PC-3 (cell line): ENCODE measurements at places on chromosomes 2 and 18. TPM values are rescaled to one million over a fixed set of nuclear protein-coding genes. Genes with fewer than 3 reads are reported as not detected.

DNA sequence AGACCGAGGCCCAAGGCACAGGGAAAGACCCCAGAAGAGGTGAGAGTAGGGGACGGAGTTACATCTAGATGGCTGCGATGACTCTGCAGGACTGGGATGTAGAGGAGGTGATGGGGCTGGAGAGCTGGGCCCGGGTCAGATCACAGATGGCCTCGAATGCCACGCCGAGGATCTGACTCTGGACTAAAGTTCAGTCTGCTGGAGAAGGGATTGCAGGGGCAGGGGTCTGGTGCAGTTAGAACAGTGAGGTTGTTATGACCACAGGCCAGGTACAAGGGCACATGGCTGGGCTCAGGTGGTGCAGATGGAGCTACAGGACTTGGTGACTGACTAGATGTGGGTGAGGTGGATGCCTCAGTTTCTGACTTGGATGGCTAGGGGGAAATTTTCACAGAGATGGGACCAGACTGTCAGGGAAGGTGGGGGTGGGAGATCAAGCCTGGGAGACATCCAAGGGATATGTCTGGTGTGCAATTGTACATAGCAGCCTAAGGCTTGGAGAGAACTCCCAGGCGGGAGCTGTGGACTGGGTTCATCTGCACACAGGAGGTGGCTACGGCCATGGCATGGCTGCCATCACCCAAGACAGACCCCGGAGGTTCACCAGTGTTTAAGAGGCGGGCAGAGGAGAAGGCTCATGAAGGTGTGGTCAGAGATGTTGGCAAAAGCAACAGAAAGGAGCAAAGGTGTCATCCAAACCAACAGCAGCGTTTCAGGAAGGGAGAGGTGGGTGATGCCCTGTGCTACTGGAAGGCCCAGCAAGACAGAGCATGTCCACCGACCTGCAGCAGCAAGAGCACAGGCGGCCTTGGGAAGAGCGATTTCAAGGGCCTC lies 66.9 kb downstream of the CIB4 start:
- peaks cover 52% of the 10 kb centered on the region for H3K27me3 ChIP-seq
- no peaks in the 10 kb centered on the region for H3K36me3 ChIP-seq
- DNase-seq: no peak
- no peak overlapping the region for H3K27ac ChIP-seq
- no peaks in the 10 kb centered on the region; the same call in 1 of the 2 replicates for H3K4me1 ChIP-seq
- no peak overlapping the region for H3K4me3 ChIP-seq

DNA sequence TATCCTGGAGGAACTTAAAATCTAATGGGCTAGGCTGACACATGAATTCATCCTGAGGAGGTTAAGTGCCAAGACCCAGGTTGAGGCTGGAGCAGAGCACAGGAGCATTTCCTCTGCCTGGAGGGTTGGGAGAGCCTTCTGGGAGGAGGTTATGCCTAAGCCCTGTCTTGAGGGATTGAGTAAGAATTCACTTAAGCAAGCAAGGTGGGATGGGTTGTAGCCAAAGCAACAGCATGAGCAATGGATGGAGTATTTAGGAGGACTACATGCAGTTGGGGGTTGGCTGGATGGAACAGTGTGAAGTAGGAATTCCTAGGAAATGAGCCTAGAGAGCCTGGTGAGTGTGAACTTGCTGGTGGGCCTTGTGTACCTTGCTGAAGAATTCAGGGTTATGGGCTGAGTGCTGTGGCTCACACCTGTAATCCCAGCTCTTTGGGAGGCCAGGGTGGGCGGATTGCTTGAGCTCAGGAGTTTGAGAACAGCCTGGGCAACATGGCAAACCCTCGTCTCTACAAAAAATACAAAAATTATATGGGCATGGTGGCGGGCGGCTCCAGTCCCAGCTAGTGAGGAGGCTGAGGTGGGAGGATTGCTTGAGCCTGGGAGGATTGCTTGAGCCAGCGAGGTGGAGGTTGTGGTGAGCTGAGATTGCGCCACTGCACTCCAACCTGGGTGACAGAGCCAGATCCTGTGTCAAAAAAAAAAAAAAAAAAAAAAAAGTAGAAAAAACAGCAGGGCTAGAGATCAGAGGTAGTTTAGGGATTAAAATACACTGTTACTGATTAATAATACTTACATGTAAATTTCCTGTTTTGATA lies 22.2 kb downstream of the TANC1 start:
- peak overlapping the region; percentile 78 for H3K27ac ChIP-seq
- peaks cover 74% of the 10 kb centered on the region for H3K4me1 ChIP-seq
- no peak overlapping the region for H3K4me3 ChIP-seq
- peak; percentile 96 for DNase-seq
- H3K36me3 ChIP-seq: no peaks in the 10 kb centered on the region

GRCh38 chr18:25464227-25464626 lies 112.3 kb upstream of the ZNF521 start:
- H3K27ac ChIP-seq: no peak overlapping the region
- peaks cover 53% of the 10 kb centered on the region for H3K27me3 ChIP-seq
- H3K4me1 ChIP-seq: no peaks in the 10 kb centered on the region

- no peak overlapping the region for H3K4me3 ChIP-seq
- H3K27me3 ChIP-seq: no peaks in the 10 kb centered on the region
- H3K27ac ChIP-seq: no peak overlapping the region
These were observed 43.5 kb downstream of the PSTPIP2 start for GRCh38 chr18:46028536-46028891.

DNA sequence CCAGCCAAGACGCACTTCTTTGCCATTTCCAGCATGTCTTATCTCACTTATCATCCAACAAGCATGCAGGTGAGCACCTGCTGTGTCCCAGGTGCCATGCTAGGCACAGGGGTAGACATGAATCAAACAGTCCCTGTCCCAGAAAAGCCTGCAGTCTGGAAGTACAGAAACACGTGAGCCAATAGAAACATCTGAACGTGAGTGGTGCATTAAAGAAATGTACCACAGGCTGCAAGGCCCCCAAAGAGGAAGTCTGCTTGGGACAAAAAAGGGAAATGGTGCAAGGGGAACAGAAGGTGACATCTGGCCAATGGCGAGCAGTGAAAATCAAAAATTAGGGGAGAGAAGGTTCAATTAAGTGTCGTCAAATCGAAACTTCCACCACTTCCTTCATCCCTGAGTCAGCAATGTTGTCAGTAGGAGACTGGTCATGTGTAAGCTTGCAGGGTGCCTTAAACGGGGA lies 17.6 kb upstream of the TMEM247 start:
- no peak overlapping the region for H3K27ac ChIP-seq
- H3K4me3 ChIP-seq: no peak overlapping the region
- H3K36me3 ChIP-seq: no peaks in the 10 kb centered on the region
- no peak for DNase-seq
- H3K27me3 ChIP-seq: no peaks in the 10 kb centered on the region

- no peaks in the 10 kb centered on the region for H3K36me3 ChIP-seq
- H3K27me3 ChIP-seq: peaks cover 6% of the 10 kb centered on the region; the same call in 1 of the 2 replicates
- H3K4me3 ChIP-seq: no peak overlapping the region
- DNase-seq: peak; percentile 6
- no peaks in the 10 kb centered on the region for H3K4me1 ChIP-seq
These were observed 862.3 kb upstream of the POU3F3 start for GRCh38 chr2:103991591-103991990.

GRCh38 chr2:31081492-31081891 lies 56.7 kb downstream of the GALNT14 start:
- H3K4me3 ChIP-seq: no peak overlapping the region
- no peaks in the 10 kb centered on the region for H3K27me3 ChIP-seq
- H3K4me1 ChIP-seq: peaks cover 27% of the 10 kb centered on the region
- H3K36me3 ChIP-seq: no peaks in the 10 kb centered on the region
- peak overlapping the region; percentile 19; the same call in 1 of the 2 replicates for H3K27ac ChIP-seq

DNA sequence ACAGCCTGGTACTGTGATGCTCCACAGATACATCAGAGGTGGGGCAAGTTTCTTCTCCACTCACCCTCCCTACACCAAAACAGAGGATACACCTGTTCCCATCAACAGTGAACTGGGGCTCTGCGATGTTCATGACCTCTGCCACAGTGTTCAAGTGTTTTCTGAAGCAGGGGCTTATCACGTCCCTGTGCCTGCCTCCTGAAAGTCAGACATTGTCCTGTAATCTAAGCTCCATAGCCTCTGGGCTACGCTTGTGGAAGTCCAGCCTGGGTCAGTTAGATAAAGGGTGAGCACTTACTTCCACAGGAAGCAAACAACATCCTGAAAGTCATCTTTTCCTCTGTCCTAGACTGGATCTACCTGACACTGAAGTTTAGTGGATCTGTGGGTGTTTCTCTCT lies 20.2 kb upstream of the MRO start:
- H3K4me3 ChIP-seq: no peak overlapping the region
- peaks cover 19% of the 10 kb centered on the region for H3K4me1 ChIP-seq
- H3K36me3 ChIP-seq: no peaks in the 10 kb centered on the region
- no peak overlapping the region for H3K27ac ChIP-seq
- no peak for DNase-seq
- H3K27me3 ChIP-seq: no peaks in the 10 kb centered on the region

DNA sequence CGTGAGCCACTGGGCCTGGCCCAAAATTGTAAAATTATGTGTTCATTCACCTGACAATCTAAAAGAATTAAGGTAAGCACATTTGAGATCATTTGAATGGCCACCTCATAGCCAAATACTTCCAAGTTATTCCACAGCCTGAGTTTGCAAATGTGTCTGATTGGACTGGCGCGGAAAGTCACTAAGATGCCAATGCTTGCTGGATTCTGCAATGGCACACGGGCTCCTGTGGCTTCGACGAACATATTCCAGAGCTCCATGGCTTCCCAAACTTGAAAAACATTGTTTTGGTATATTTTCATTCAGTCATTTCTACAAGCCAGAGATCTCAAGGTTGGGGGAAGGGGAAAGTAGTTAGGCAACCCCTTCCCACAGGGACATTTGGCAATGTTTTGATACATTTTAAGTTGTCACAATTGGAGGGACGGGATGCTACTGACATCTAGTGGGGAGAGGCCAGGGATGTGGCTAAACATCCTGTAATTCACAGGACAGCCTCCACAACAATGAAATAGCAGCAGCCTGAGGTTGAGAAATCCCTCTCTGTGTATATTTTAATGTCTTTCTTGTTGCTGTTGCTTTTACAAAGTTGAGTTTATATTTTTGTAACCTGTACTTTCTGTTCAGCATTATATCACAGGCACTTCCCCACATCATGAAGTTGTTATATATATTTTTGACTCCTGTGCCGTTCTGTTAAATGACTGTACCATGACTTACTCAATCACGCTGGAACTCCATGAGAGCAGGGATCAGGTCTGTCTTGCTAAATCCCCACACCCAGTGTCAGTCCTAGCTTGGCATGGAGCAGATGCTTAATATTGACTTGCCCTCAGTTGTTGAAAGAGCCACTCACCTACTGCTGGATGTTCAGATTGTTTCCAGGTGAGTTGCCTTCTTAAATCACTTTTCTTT lies 56.9 kb downstream of the COL4A4 start:
- peak overlapping the region; percentile 21; the same call in 1 of the 2 replicates for H3K4me3 ChIP-seq
- H3K36me3 ChIP-seq: no peaks in the 10 kb centered on the region
- H3K27me3 ChIP-seq: no peaks in the 10 kb centered on the region
- H3K4me1 ChIP-seq: no peaks in the 10 kb centered on the region

- no peak overlapping the region for H3K4me3 ChIP-seq
- no peaks in the 10 kb centered on the region for H3K36me3 ChIP-seq
- peaks cover 15% of the 10 kb centered on the region for H3K4me1 ChIP-seq
- H3K27ac ChIP-seq: no peak overlapping the region
- no peaks in the 10 kb centered on the region for H3K27me3 ChIP-seq
- no peak for DNase-seq
These were observed 72.7 kb upstream of the CHRNA1 start for GRCh38 chr2:174836995-174837390.

DNA sequence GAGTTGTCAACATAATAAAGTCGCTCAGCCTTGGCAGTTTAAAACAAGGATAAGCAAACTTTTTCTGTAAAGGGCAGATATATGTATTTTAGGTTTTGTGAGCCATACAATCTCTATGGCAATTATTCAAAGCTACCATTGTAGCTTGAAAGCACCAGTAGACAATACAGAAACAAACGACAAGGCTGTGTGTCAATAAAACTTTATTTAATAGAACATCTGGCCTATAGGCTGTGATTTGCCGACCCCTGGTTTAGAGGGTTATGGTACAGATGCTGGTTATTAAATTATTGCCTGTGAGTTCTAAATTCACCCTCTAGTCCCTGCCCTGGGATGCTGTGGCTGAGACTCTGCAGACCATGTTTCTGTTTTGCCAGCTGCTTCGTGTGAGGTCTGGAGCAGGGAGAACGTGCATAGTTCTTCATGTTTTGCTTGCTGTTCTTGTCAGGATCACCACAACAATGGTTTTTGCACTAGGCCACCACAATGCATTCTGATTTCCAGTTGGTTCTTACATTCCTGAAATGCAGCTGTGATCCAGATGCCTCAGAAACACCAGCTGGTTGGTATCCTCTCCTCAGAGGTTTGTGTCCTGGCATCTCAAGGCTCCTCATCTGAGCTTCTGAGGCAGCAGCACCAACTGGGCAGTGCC lies 46.6 kb downstream of the ICOS start:
- DNase-seq: no peak
- no peaks in the 10 kb centered on the region for H3K4me1 ChIP-seq
- no peaks in the 10 kb centered on the region for H3K36me3 ChIP-seq
- no peak overlapping the region for H3K4me3 ChIP-seq
- no peak overlapping the region for H3K27ac ChIP-seq

The REL gene
- total RNA-seq: 7.3 and 8.9 TPM in 2 replicates

The IL1A gene
- total RNA-seq: 0.11 TPM in 1 of 2 replicates, not detected in the other

The RAB17 gene
- 28.9 and 52.2 TPM in 2 replicates for total RNA-seq

The KCNIP3 gene
- total RNA-seq: 13.3 and 19.1 TPM in 2 replicates
